ENCODE measurements at places on chromosomes 7 and 10. TPM values are rescaled to one million over a fixed set of nuclear protein-coding genes. Genes with fewer than 3 reads are reported as not detected.
A peak's percentile ranks its signal among the peaks of the same experiment; 100 is the strongest.

DNA sequence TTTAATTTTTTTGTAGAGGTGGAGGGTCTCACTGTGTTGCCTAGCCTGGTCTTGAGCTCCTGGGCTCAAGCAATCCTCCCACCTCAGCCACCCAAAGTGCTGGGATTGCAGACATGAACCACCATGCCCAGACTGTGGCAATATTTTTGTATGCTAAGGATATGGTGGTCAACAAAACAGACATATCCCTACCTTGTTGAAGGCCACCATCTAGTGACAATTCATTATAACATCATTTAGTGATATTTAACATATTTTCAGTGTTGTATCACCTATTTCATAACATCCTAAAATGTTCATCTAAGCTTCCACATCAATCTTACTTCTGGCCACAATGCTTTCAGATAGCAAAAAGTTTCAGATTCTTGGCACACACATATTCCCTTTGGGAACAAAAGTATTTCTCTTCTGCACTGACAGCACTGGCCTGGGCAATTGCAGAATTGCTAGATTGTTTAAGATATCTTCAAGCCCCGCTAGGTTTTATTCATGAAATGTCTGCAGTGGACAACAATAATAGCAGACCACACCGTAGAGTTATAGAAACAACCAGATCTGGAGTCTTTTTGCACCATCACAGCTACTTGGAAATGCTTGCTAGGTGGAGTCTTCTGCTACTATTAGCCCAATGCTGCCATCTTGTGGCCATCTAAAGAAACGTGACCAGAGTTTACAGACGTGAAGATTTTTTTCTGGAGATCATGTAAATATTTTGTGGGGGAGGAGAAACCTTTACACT lies 58.4 kb downstream of the DNAJC12 start:
- DNase-seq, result no peak
- no peak overlapping the region for H3K27ac ChIP-seq
- peaks cover 14% of the 10 kb centered on the region for H3K4me1 ChIP-seq
- no peak overlapping the region for H3K4me3 ChIP-seq
- H3K36me3 ChIP-seq, result no peaks in the 10 kb centered on the region
- no peaks in the 10 kb centered on the region for H3K27me3 ChIP-seq

DNA sequence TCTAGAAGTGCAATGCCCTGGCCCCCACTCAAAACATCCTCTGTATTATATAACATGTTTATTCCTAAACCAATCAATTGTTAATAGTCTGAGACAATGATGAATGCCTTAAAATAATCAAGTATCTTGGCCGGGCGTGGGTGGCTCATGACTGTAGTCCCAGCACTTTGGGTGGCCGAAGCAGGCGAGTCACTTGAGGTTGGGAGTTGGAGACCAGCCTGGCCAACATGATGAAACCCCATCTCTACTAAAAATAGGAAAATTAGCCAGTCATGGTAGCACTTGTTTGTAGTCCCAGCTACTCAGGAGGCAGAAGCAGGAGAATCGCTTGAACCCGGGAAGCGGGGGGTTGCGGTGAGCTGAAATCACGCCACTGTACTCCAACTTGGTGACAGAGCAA lies 29.4 kb upstream of the CACNA2D1 start:
- H3K4me1 ChIP-seq, result no peaks in the 10 kb centered on the region
- H3K27ac ChIP-seq, result no peak overlapping the region
- no peaks in the 10 kb centered on the region for H3K36me3 ChIP-seq
- no peak for DNase-seq
- H3K27me3 ChIP-seq, result no peaks in the 10 kb centered on the region
- H3K4me3 ChIP-seq, result no peak overlapping the region

DNA sequence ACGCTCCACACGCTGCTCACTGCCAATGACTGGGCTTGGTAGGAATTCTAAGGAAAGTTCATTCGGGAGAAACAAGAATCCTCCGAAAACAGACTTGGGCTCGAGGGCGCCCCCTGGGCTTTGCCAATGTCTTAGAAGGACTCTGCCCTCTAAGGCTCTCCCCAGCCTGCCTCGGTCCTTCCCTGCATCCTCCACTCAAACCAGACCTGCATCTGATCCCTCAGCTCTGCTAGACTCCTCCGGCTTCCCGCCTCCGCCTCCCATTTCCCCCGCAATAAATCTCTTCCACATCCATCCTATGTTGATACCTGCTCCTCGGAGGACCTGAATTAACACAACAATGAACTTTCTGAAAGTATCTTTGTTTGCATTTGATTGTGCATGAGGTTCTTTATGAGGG lies 177.6 kb downstream of the PLPP4 start:
- no peak overlapping the region for H3K27ac ChIP-seq
- H3K27me3 ChIP-seq, result no peaks in the 10 kb centered on the region
- H3K4me3 ChIP-seq, result no peak overlapping the region

DNA sequence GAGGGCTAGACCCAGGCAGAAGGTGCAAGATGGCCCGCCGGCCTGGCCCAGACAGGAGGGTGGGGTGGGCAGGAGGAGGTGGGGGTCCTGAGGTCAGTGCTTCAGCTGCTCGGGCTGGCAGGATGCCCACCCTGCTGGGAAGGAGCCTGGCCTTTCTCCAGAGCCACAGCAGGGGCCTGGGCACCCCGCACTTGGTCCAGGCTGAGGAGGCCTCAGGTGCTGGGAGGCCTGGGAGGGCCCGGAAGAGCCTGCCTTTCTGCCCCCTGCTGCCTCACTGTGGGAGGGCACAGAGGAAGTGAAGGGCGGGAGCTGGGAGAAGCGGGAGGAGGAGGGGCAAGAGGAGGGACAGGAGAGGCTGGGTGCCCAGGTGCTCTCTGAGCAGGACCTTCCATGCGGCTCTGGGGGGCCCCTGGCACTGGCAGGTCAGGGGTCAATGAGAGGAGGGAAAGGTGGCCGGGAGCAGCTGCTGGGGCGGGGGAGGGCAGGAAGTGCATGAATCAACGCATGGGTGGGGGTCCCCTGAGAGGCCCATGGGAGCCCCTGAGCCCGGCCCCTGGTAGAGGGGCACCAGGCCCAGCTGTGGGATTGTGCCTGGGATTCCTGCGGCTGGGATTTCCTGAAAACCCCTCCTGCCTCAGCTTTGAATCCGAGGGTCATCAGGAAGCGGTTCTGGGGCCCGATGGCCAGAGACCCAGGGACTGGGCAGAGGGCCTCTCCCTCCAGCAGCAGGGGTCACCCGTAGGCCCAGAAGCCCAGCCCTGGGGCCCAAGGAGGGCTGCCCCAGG lies 49.9 kb downstream of the PWWP2B start:
- peak overlapping the region; percentile 95 for H3K27ac ChIP-seq
- H3K36me3 ChIP-seq, result no peaks in the 10 kb centered on the region
- peak; percentile 94 for DNase-seq
- H3K27me3 ChIP-seq, result no peaks in the 10 kb centered on the region
- H3K4me3 ChIP-seq, result peak overlapping the region; percentile 13
- H3K4me1 ChIP-seq, result peaks cover 89% of the 10 kb centered on the region

DNA sequence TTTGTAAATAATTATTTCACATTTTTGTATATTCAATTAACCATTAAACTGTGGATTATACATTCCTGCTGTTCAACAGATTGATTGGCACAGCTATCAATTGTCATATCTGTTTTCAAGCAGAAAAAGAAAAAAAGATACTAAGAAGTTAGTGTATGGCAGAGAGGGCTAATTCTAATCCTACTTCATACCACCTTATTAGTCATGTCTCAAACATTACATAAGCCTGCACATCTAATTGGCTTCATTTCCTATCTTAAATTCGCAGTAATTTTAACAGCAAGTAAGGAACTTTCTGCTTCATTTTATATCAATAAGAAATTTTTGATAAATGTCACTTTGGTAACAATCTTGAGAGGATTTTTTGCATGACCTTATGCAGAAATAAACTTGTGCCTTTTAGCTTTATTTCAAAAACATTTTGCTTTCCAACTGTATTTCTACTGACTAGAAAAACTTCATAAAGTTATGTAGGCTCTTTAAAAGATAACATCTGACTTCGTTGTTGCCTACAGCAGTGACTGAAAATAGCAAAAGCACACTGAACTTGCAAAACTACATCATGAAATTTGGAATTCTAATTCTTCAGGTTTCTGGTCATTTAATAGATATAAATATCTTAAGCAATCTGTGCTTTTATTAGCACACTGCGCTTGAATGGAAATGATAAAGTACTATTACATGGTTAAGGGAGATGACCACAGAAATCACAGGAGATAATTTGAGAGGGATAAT lies 111.5 kb downstream of the SEMA3C start:
- no peaks in the 10 kb centered on the region for H3K36me3 ChIP-seq
- no peak overlapping the region for H3K27ac ChIP-seq
- H3K4me1 ChIP-seq, result no peaks in the 10 kb centered on the region
- no peaks in the 10 kb centered on the region for H3K27me3 ChIP-seq
- H3K4me3 ChIP-seq, result no peak overlapping the region
- no peak for DNase-seq

DNA sequence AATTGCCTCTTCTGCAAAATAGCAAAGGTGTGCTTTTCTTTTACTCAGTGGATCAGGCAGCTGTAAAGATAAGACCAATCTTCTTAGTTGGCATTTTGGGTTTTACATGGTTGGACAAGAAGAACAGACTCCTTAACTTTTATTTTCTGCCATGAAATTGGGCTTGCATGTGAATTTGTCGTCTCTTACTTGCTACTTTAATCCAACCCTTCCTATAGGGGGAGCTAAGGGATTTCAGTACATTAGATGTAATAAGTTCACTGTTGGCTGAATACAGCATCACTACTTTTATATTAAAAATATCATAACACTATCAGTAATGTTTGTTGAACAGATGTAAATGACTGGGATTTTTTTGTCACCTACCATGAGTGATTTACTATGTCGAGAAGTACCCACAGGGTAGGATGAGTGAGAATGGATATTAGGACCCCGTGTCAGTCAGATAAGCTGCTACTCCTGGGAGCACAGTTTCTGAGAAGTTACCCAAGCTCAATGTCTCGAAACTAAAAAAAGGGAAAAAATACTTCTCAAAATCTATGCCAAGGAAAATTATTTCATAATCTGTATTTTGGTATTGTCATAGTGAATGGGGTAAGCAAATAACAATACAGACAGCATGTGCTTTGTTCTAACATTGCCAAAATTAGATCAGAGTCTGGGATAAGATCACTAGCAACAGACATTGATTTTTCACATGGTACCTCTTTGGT lies 127.4 kb upstream of the AGR3 start:
- H3K36me3 ChIP-seq, result no peaks in the 10 kb centered on the region
- no peak for DNase-seq
- no peak overlapping the region for H3K27ac ChIP-seq
- peaks cover 6% of the 10 kb centered on the region for H3K4me1 ChIP-seq
- H3K4me3 ChIP-seq, result no peak overlapping the region
- H3K27me3 ChIP-seq, result no peaks in the 10 kb centered on the region

DNA sequence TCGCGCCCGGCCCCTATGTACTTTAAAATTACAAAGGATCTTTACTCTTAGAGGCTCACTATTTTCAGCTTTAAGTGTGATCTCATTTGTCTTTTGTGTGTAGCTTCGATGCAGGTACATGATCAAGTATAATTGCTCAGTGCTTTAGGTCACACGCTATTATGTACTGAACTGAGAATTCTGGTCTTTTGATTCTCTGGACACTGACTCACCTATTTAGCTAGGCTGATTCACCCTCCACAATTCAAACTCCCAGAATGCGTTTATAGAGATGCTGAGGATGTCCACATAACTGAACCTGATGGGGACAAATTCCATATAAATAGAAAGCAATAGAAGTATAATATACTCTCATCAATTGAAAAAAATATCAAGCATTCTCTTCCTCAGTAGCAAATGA lies 57.8 kb downstream of the PRKCQ start:
- no peak for DNase-seq
- H3K4me1 ChIP-seq, result no peaks in the 10 kb centered on the region
- no peak overlapping the region for H3K4me3 ChIP-seq
- no peaks in the 10 kb centered on the region for H3K36me3 ChIP-seq
- no peak overlapping the region for H3K27ac ChIP-seq
- no peaks in the 10 kb centered on the region for H3K27me3 ChIP-seq

DNA sequence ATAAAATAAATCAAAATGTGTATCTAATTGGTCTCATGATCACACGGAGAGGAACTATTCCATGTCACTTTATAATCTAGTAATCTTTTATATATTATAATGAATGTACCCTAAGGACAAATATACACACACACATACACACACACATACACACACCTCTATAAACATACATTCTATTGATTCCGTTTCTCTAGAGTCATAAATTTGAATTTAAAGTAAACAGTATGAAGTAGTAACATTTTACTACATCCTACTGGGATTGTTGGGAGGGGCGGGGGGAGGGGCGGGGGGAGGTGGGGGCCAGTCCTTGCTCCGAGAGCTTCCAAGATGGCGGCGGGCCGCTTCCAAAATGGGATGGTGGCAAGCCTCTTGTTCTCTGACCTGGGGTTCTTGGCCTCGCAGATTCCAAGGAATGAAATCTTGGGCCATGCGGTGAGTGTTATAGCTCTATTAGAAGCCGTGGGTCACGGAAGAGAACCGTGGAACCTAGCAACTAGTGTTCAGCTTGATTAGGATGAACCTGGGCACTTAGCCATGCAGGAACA lies 143.2 kb downstream of the REEP3 start:
- no peak overlapping the region for H3K27ac ChIP-seq
- H3K36me3 ChIP-seq, result no peaks in the 10 kb centered on the region
- DNase-seq, result no peak
- no peak overlapping the region for H3K4me3 ChIP-seq
- H3K27me3 ChIP-seq, result no peaks in the 10 kb centered on the region

GRCh38 chr7:79180533-79180932 lies 272.9 kb downstream of the MAGI2 start:
- no peaks in the 10 kb centered on the region for H3K36me3 ChIP-seq
- H3K27me3 ChIP-seq, result no peaks in the 10 kb centered on the region
- H3K27ac ChIP-seq, result no peak overlapping the region

- no peak overlapping the region for H3K27ac ChIP-seq
- no peaks in the 10 kb centered on the region for H3K36me3 ChIP-seq
- H3K27me3 ChIP-seq, result no peaks in the 10 kb centered on the region
- no peaks in the 10 kb centered on the region for H3K4me1 ChIP-seq
Measured at GRCh38 chr10:28890121-28890950, 213.0 kb downstream of the BAMBI start.

CPXM2 gene
- 22.2 TPM for total RNA-seq

KIF11 gene
- 7.3 TPM for total RNA-seq

CPA2 gene
- total RNA-seq, result 1.5 TPM

PAPSS2 gene
- total RNA-seq, result 13.9 TPM

CFTR gene
- not detected for total RNA-seq

MCU gene
- 29.2 TPM for total RNA-seq

AMZ1 gene
- total RNA-seq, result 2.5 TPM

UCN3 gene
- not detected for total RNA-seq

CLCN1 gene
- 0.33 TPM for total RNA-seq

MRLN gene
- total RNA-seq, result not detected

DLX6 gene
- total RNA-seq, result not detected

SMKR1 gene
- total RNA-seq, result 1.4 TPM

Data from spleen (tissue), 13 donors.